Activated CD4-positive, CD25-positive, alpha-beta regulatory T cell treated with anti-CD3 and anti-CD28 coated beads, Interleukin-2, amount 50 U/mL, for 24 hours (primary cell): ENCODE measurements at places on chromosomes 5 and 9.

- no peak for ATAC-seq
Measured at GRCh38 chr5:145506185-145506850, 328.8 kb downstream of the PRELID2 start.

DNA sequence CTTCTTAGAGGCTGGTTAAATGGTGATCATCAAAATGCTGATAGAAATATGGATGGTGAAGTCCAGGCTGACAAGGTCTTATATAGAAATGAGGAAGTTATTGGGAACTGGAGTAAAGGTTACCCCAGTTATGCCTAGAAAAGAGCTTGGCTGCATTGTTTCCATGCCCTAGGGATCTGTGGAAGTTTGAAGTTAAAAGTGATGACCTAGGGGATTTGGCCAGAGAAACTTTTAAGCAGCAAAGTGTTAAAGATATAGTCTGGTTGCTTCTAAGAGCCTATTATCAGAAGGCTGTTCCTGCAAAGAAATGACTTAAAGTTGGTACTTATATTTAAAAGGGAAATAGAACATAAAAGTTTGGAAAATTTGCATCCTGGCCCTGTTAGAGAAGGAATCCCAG is 200.3 kb downstream of the ICE1 start:
- ATAC-seq, result no peak

DNA sequence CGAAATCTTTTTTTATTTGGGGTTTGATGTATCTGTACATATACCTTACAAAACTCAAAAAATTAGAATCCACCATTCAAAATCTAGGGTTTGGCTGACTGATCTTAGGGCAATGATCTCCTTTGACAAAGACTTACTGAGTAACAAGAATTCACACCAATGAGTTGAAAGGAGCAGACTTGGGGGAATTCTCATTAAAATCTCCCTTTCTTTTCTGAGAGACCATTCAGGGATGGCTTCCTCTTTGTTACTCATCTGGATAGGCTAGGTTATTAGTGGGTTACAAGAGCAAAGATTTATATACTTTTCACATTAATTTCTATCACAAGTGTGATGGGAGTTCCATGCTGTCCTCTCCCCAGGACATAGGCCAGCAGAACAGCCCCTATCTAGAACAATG is 661.0 kb downstream of the KCTD16 start:
- ATAC-seq, result no peak

DNA sequence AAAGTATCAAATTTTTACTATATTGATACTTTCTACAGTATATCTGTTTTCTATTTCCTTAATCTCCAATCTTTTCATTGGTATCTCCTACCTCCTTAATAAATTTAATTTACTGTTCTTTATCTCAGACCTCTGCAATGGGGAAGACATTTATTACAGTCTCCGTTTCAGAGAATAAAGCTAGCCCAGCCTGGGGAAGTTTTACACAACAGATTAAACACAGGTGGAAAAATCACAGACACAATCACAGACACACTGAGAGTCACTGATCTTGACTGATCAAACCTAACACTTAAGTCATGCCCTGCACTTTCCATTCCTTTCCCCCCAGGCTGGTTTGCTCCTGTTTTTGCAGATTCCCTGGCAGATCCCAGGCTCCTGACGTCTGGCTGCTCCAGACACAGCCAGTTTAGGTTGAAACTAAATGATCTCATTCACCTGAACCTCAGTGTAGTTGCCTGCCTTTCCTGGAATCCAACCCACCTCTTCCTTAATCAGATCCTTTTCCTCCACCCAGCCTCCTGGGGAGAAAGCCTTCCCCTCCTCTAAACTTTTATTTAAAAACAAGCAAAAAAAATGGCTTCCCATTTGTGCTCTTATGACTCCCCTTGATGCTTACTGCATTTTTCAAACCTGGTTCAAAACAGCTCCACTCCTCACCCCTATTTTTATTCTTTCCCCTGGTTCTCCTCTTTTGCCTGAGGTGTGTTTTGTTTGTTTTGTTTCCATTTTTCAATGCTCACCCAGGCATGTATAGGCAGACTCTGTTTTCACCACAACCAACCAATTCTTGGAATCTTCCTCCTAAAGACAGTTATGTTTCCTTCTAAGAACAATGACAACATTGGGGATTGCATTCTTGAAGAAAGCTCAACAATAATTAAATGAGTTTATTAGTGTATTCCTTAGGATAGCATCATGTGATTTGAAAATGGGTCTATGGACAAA is 29.5 kb upstream of the OSMR start:
- ATAC-seq, result no peak

GRCh38 chr9:89837934-89838310 is 233.1 kb downstream of the GADD45G start:
- ATAC-seq, result no peak

- no peak for ATAC-seq
Measured at GRCh38 chr9:104429031-104429546, 75.0 kb upstream of the OR13F1 start.

GRCh38 chr5:5421149-5421960 is 1.1 kb upstream of the ICE1 start:
- ATAC-seq, result peak; percentile 3
